ENCODE measurements at places on chromosomes 5 and 9.

DNA sequence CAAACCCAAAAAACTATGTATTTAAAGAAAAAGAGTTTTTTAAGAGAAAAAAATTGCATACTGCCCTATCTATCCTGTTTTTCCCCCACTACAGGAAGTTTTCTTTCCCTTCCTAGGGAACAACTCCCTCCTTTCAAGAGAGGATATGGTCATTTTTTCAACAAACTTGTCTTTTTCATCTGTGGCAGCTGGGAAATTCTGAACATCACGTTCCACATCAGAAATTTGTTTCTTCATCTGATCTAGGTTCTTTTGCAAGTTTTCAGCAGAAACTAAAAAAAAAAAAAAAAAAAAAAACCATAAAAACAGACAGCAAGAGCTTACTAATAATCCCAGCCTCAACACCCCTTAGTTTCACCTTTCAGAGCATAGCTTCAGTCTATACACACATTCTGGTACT, 38.5 kb downstream of the PCDHGC5 start:
- DNase-seq: no peak

- no peak for DNase-seq
These were observed 675.9 kb upstream of the ZNF608 start for GRCh38 chr5:125422342-125422741.

- DNase-seq: no peak
These were observed 465.5 kb downstream of the DNAH5 start for GRCh38 chr5:13478831-13479465.

- DNase-seq: no peak
These were observed 6.4 kb upstream of the FCHO2 start for GRCh38 chr5:72949481-72949880.

DNA sequence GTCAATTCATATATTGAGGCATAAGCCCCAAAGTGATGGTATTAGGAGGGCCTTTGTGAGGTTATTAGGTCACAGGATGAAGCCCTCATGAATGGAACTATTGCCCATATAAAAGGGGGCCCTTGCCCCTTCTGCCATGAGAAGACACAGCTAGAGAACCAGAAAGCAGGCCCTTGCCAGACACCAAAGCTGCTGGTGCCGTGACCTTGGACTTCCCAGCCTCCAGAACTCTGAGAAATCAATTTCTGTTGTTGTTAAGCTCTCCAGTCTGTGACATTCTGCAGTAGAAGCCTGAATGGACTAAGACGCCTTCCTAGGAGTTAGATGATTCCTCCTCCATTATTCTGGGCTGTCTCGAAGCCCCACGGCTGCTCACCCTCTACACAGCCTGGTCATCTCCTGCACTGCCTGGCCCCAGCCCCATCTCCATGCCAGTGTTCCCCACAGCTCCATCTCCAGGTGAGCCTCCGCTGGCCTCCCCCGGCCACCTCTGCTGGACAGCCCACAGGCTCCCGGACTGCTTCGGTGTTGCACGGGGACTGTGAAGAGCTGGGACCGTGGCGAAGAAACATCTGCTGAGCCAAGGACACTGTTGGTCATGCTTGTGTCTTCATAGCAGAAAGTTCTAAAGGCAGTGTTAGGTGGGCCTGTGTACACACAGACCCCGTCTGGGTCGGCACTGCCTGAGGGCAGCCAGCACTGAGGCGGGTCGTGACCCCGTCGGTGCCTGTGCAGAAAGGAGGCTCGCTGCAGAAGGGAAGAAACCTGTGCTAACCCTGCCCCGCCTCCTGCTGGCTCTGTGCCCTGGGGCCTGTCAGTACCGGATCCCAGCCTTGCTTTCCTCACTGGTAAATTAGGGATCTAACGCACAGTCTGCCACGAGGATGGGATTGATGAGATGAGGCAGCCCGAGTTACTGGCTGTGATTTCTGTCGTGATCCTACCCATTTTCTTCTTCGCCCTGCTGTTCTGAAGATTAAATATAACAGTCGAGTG, 55.1 kb upstream of the CNOT6 start:
- no peak for DNase-seq

- DNase-seq: no peak
These were observed 6.8 kb downstream of the EPB41L4B start for GRCh38 chr9:109314011-109314531.

- DNase-seq: no peak
These were observed 13.7 kb upstream of the NR4A3 start for GRCh38 chr9:99807956-99808355.

DNA sequence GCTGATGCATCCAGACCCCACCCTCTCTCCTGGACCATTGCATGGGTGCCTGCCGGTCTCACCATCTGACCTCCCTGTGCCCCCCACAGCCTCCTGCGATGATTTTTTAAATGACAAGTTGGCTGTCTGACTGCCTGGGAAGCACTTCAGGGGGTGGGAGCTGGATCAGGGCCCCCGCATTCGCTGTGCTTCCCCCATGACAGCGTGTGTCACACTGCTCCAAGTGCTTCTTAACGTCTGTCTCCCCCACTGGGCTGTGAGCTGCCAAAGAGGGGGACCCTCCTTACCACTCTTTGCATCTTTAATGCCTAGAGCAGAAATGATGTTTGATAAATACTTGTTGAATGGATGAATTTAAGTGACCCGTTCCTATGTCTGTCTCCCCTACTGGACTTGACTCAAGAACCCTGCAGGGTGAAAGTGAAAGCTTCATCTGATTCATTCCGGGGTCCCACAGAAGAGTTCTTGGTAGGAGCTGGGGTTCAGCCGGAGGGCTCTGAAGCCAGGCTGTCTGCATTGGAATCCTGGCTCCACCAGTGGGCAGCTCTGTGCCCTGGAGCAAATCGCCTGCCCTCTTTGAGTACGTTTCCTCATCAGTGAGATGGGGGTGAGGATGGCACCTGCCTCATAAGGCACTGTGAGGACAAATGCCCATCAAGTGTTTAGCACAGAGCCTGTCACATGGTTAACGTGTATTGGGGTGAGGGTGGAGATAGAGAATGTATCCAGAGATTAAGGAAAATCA, 7.6 kb upstream of the EGR1 start:
- DNase-seq: no peak

DNA sequence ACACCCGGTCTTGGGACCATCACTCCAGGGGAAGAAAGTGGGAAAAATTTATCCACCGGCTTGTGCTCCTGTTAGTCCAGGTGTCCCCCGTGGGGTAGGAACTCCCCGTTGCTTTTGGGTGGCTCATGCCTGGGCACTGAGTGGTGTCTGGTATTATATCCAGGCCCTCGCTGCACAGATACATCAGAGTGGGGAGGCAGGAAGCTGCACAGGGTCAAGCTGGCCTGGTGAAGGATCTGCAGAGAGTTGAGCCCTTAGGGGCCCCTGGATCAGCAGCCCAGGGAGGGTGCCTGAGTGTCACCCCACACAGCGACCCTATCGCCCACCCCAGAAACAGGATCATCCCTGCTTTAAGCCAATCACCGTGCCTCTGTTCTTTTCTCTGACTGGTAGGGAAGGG, 24.4 kb upstream of the COL5A1 start:
- no peak for DNase-seq

- no peak for DNase-seq
These were observed 367.0 kb downstream of the NTRK2 start for GRCh38 chr9:85036496-85036895.

- no peak for DNase-seq
These were observed 8.7 kb upstream of the TMEM141 start for GRCh38 chr9:136782452-136782851.

GRCh38 chr5:103393101-103393754, 134.7 kb downstream of the MACIR start:
- no peak for DNase-seq

DNA sequence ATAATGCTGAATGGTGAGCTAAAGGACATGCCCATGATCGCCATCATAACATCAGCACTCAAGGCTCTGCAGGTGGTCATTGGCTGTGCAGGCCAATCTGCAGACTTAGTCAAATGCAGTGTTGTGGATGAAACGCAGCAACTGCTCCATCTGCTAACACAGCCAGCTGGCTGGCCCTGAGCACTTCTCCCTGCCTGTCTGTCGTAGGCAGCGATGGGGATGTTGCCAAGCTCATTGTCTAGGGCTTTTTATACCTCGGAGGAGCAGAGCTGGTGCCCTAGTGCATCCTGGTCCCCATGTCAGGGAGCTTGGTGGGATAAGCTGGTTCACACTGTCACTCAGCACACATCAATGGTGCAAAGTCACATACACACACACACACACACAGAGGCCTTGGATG, 189.4 kb downstream of the TENT4A start:
- no peak for DNase-seq

- DNase-seq: no peak
These were observed 45.0 kb downstream of the DOCK8 start for GRCh38 chr9:259405-260404.

All from activated CD4-positive, alpha-beta T cell treated with anti-CD3 and anti-CD28 coated beads for 1 hour (primary cell).